Esophagus squamous epithelium (tissue), 5 donors: ENCODE measurements at places on chromosomes 7 and 10.

DNA sequence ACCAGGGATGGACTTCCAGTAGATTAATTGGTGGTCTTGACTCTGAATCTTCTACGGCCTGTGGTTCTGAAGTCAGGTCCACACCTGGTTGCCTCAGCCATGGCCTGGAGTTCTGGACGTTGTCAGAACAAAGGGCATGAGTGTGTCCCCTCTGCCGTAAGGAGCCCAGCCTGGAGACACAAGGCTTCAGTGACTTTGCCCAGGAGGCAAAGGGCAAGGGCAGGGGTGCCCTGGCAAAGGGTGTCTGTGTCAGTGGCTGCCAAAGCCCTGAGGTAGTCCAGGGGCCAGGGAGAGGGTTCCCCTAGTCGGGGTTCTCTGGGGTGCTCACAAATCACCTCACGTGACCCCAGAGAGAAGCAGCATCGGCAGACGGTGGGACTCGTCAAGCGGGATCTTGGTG, 273.2 kb upstream of the ZNF32 start:
- no peak for DNase-seq

- DNase-seq: no peak
Observed at GRCh38 chr7:8285155-8285554, 23.2 kb upstream of the ICA1 start.

DNA sequence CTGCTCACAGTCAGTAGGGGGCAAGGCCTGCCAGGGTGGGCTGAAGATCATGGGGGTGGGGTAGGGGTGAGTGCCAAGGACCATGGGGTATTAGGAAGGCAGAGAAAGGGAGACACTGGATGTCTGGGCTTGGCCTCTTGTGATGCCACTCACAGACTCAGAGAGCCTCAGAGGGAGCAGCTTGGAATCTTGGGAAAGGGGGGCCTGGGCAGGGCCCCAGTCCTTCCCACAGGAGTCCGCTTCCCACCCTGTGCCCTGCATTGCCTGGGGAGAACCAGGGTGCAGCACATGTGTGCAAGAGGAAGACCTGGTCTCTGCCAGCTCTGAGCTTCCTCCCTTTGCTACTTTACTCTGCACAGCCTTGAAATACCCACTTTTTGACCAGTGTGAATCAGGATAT, 4.3 kb downstream of the ADCY1 start:
- no peak for DNase-seq

DNA sequence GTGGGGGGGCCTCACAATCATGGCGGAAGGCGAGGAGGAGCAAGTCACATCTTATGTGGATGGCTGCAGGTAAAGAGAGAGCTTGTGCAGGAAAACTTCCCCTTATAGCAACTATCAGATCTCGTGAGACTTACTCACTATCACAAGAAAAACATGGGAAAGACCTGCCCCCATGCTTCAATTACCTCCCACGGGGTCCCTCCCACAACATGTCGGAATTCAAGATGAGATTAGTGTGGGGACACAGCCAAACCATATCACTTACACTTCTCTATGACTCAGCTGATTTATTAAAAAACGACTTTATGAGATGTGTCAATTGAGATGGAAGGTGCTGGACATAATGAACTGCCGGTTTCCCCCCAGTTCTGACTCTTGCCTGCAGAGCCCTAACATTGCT, 23.8 kb upstream of the CHN2 start:
- no peak for DNase-seq

GRCh38 chr10:31120392-31120791, 88.7 kb upstream of the ZNF438 start:
- DNase-seq: no peak

DNA sequence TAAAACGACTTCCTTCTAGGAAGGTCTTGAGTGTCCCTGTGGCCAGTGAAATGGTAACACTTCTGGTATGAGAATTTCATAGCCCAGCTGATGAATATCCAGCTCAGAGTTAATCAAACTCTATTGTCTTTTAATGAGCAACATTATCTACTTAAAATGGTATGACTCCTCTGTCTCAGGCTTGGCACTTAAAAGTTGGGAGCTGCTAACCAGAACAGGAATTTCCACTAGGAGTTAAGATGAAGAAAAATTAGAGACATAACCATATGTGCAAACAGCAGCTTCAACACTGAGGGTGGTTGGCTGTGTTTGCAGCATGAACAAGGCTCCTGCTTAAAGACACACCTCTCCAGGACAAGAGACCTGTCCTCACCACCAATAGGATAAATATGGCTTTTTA, 46.8 kb downstream of the CH25H start:
- DNase-seq: no peak

DNA sequence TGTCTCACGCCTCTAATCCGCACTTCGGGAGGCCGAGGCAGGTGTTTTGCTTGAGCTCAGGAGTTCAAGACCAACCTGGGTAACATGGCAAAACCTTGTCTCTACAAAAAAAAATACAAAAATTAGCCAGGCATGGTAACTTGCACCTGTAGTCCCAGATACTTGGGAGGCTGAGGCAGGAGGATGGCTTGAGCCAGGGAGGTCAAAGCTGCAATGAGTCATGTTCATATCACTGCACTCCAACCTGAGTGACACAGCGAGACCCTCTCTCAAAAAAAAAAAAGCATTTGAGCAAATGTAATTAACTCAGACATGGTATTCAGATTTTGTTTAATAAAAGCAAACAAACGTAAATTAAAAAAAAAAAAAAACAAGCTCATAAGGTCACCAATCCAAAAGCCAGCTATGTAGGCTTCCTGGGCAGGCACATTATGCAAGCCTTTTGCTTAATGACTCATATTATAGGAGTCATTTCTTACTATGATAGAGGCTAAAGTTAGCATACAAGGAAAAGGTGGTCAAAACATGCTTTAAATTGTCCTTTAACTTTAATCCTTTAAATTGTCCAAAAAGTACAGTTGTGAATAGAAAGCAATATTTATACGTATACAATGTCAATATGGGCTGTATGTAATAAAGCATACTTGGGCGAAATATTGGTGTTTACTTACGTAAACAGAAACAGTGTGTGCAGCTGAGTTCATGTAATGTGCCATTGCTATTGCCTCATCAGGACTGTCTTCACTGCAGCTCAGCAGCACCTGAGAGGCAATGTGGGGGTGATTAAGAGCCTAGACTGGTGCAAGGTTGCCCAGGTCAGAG, 13.0 kb downstream of the AKR1D1 start:
- no peak for DNase-seq

DNA sequence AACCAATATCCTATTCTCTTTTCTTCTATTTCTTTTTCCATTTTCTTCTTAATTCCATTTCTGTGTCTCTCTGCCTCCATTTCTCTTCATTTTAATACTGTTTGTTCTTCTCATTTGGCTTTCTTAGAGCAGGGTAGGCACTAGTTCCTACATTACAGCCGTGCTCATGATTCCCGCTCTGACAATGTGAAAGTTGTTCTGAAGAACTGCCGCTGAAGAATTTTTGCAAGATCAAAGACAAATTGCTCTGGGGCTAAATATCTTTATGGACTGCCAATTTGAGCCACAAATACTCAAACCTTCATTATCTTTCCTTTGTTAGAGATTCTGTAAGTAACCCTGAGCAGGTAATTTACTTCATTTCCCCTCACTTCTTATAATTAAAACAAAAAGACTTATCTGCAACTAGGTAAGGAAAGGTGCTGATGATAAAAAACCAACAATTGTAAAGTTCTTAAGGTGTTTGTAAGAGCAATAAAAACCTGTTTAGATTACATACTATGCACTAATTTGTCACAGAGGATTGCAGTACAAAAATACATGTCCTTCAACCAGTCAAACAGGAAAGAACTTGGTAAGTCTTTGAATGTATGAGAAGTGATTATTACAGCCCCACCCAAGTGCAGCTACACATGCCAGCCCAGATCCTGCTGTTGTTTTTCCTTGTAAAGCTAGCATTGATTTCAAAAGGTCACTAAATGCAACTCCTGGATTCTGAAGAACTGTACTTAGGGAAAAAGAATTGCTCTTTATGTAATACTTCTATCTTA, 127.5 kb downstream of the COL28A1 start:
- DNase-seq: no peak
